Mesendoderm (in vitro differentiated cells): ENCODE measurements at places on chromosomes 6 and 20.

DNA sequence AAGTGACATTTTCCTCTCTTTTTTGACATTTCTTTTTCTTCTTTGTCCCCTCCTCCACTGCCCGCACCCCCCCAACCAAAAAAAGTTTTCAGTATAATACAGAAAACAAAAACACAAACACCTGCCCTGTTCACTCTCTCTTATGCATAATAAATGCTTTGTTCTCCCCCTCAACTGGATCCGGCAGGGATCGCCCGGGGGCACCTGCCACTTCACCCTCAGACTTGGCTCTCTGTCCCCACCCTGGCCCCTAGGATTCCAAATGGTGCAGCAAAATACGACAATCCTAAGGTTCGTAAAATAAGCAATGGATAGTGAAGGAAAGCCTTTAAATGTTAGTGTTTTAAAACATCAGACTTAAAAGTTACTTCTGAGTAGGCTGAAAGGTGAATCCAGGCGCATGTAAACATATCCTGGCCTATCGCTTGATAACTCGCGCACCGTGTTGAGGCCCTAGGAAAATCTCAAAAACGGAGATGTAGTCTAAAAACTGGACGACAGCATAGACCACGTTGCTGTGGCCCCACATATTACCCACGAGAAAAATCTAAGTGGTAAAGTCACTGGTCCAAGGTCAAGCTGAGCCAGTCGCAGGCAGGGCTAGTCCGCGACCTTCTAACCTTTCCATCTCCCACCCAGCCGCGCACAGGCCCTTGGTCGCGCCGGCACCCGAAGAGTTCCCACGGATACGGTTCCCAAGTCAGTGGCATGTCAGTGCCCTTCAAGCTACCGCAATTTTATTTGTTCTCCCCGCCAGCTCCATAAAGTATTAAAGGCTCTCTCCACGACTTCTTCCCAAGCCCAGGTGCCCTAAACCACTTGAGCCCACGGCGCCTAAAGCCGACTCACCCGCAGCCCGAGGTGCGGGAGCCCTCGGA is 130.8 kb downstream of the OGFRL1 start:
- DNase-seq = peak; percentile 11

DNA sequence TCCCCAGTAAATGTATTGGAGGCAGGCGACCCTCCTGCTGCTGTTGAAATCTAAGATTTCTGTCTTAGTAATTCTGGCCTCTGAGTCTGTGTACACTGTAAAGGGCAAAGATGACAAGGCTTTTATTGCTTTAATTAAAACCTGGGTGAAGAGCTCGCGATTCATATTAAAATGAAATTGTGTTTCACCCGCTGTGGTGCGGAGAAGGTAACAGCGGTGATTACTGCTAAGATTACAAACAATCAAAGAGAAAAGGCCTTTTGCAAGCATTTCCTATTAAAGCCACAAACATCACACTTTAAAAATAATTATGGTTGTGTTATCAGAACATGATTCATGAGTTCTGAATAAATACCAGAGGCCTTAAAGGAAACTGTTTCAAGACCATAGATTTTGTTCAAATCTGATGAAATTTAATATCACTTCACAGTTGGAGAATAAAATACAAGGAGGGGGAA is 69.3 kb downstream of the TOX2 start:
- DNase-seq = no peak

DNA sequence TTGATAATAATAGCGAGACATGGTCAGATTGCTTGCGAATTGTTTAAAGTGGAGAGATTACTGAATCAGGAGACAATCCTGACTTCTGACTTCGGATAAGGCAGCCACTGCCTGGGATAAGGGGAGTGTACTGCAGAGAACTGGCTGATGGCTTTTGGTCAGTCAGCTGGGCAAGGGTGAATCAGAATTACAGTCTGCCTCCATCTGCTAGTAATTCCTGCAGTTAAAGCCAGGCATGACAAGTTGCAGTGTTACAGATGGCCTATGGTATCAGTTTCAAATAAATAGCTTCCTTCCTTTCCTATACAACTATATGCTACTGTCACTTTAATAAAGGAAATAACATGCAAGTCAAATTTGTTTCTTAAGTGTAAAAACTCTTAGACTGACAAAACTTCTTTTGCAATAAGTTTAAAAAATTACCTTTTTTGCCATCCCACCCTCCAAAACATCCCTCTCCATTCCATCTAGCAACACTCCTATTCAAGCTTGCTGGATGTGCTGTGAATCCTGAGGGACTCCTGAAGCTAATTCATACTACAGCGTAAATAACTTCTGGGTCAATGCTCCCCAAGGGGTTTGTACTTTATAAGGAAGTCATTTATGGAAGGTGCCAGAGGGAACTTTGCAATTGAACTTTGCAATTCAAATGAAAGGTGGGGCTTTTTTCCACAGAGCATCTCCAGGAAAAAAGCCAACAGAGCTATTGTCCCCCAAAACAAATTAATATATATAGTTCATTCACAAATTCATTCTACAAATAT is 245.2 kb downstream of the ADGRB3 start:
- DNase-seq = no peak

- no peak for DNase-seq
Measured at GRCh38 chr6:158660333-158660754, 10.5 kb downstream of the SYTL3 start.

- DNase-seq = no peak
Measured at GRCh38 chr6:22556266-22556665, 13.1 kb upstream of the HDGFL1 start.

DNA sequence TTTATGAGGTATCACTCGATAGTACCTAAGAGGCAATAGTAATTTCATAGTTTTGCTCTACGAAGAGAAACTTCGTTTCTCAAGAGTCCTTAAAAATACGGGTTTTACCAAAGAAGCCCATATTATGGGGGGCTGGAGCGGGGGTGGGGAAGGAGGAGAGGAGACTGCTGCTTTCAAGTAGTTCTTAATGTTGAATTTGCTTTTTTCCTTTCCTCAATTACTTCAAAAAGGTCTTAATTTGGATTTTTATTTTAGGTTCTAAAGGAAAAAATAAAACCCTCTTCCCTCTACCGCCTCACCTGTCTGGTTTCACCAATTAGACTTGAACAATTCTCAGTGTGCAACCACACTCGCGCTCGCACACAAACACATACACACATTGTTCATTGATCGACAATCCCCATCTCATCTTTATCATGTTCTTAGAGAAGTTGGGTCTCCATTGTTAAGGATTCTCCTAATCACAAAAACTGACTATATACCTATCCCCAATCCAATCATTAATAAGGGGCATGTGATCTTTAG is 97.2 kb downstream of the HFE start:
- DNase-seq = no peak

DNA sequence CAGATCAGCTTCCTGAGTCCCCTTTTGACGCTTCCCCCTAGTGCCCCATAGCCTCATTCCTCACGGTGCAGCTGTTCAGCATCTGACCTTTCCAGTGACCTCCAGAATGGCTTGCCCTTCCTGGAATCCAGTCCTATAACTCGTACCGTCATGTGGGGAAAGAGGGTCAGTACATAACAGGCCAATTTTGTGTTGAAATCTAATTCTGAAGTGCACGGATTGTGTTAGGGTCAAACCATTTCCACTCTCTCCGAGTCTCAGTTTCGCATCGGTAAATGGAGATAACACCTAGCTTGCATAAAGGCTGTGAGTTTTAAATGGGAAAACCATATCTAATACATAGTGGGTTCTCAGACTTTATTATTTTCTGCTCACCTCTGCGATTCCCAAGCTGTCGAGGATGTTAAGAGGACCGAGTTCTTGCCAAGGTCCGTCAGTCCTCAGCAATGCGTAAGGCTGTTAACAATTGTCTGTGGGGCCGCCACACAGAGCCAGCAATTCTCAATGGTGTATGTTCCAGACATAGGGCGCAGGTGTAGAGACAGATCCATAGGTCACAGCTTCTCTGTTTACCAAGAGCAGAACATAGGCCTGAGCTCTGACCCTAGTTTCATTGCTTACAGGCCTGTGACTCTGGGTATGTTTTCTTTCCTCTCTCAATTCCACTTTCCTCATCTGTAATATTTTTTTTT is 45.5 kb upstream of the CCR6 start:
- no peak for DNase-seq

DNA sequence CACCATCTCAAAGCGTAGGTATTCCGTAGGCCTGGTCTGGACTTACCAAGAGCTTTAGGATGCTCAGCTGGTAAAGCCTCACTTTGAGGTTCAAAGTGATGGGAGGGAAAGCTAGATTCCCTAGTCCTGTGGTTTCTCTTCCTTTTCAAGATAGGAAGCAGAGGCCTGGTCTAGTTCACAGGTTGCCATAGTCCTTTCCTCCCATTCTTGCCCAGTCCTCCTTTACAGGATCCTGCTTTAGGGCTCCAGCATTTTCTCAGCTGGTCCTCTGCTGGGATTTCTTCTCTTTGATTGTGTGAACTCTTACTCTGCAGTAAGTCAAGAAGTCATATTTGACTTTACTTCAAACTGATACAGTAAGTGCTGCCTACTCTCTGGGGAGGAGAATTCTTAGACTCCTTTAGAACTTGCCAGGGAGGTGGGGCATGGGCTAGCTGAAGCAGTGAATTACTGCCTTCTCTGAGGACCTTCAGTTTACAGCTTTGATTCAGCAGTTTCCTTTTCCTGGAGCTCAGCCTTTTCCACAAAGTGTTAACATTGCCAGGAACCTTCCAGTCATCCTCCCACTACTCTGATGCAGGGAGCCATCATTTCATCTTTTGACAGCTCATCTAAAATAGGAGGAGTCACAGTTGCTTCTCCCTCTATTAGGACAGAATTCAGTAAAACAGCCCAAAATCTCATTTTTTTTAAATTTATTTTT is 42.8 kb upstream of the PLCG1 start:
- DNase-seq = no peak

DNA sequence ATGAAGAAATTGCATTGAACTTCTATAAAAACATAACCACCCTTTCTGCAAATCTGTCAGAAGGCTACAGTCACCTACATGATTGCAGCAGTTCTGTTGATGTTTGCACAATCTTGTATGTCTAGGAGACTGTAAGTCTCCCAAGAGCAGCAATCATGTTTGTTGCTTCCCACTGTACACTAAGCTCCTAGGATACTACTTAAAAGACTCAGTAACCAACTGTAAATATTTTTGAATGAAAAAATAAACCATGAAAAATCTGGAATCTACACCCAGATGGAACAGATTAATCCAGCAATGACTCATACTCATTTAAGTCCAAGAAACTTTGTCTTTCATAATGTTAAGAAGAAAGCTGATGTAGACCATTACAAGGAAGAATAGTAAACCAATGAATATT is 168.5 kb upstream of the ATXN1 start:
- DNase-seq = no peak

DNA sequence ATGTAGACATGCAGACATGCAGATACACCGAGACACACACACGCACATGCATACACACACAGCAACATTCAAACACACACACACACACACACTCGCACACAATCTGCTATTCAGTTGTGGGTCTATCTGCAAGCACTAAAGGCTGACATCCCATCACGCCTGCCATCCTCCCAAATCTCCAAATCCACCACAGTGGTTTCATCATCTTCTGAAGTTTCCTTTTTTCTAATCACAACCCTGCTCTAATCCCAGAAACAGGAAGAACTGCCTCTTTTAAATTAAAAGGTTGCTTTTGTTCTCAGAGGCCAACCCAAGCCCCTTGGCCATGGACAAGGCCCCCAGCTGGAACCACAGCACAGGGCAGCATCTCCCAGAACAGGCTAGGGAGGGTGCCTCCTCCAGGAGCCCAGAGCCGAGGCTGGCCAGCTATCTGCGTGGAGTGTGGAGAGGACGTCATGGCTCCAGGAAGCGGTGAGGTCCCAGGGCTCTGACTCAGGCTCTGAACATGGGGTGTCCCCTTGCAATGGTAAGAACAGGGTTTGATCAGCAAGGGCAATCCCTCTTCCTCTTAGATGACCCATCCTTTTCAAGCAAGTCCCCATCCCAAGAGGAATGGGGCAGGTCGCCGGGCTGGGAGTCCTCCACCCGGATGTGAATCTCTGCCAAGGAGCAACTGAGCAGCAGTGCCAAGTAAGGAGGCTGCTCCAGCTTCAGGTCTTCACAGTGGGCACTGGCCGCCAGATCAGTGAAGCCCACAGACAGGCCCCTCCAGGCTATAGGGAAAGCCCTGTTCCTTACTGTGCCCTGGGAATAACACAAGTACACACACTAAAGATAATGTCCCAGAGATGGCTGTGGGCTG is 14.7 kb downstream of the FOXF2 start:
- no peak for DNase-seq

- DNase-seq = no peak
Measured at GRCh38 chr6:41226752-41227151, 1.4 kb upstream of the TREML4 start.

DNA sequence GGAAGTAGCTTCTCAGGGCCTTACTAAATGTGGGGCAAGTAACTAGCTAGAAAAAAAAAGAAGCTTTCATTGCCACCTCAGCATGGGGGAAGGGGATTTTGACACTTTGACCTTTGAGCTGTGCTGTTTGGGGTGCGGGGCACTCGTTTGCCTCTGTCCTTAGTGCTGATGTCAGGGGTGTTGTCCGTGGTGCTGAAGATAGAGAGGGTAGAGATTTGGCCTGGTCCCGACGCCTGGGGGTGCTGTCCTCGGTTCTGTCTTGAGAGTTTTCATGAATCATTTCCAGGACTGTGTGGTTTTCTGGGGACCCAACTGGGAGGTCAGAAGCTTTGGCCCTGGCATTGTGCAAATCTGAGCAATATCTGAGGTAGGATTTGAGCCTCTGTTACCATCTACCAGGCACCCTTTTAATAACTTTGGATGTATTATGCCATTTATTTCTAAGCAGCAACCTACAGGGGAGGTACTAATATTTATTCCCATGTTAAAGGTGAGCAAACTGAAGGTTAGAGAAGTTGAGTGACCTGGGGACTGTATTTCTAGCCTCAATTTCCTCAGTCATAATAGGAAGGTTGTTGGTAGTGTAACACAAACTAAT is 78.0 kb downstream of the DLGAP4 start:
- peak; percentile 91 for DNase-seq

DNA sequence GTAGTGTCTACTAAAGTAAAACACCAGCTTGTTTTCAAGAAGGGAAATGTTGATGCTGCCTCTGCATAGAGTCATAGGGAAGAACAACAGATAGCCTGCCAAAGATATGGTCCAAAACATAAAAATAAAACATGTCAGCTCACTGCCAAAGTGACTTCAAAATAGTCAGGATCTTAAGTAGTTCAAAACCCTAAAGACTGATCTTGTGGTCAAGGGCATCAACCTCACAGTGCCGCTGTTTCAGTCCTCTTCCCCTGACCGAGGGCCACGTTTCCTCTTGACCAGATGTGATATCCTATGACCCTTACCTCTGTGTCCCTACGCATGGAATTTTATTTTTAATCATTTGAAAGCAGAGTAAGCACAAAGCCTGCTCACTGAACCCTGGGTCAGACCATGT is 104.2 kb upstream of the CNKSR3 start:
- DNase-seq = no peak

GRCh38 chr6:4381381-4381780 is 246.0 kb upstream of the ECI2 start:
- DNase-seq = no peak

GRCh38 chr20:63032861-63033793 is 26.4 kb upstream of the BHLHE23 start:
- DNase-seq = peak; percentile 24

- no peak for DNase-seq
Measured at GRCh38 chr6:69790629-69791028, 6.2 kb downstream of the LMBRD1 start.
